ENCODE measurements at places on chromosomes 7 and 10. TPM values are rescaled to one million over a fixed set of nuclear protein-coding genes. Genes with fewer than 3 reads are reported as not detected.

TNS3 gene
- total RNA-seq: 27.6 TPM

RNF32 gene
- 1.8 TPM for total RNA-seq

TMEM184A gene
- not detected for total RNA-seq

PRF1 gene
- total RNA-seq: not detected

MMRN2 gene
- 0.12 TPM for total RNA-seq

RAB18 gene
- total RNA-seq: 41.3 TPM

IDI2 gene
- not detected for total RNA-seq

AOAH gene
- not detected for total RNA-seq

CCL26 gene
- total RNA-seq: 22.3 TPM

LHFPL3 gene
- total RNA-seq: not detected

UPK3BL2 gene
- total RNA-seq: 2.5 TPM

ZPBP gene
- total RNA-seq: not detected

SLC18A3 gene
- total RNA-seq: not detected

NEUROG3 gene
- not detected for total RNA-seq

DDC gene
- not detected for total RNA-seq

PRPS1L1 gene
- not detected for total RNA-seq

EPHA1 gene
- total RNA-seq: not detected

TLX1 gene
- not detected for total RNA-seq

RBAK gene
- total RNA-seq: 1.3 TPM

Data from MG63 (cell line).